ENCODE measurements at places on chromosomes 7 and 10. TPM values are rescaled to one million over a fixed set of nuclear protein-coding genes. Genes with fewer than 3 reads are reported as not detected.

Gene DDC
- total RNA-seq, result not detected

Gene TRUB1
- total RNA-seq, result 29.6 TPM

Gene CUBN
- 1.9 TPM for total RNA-seq

Gene GNAT3
- total RNA-seq, result not detected

Gene LIPF
- not detected for total RNA-seq

GRCh38 chr10:60397792-60398191, 8.1 kb upstream of the ANK3 start:
- H3K36me3 ChIP-seq, result no peaks in the 10 kb centered on the region
- DNase-seq, result no peak
- no peak overlapping the region for H3K4me3 ChIP-seq
- H3K27me3 ChIP-seq, result no peaks in the 10 kb centered on the region
- no peak overlapping the region for H3K27ac ChIP-seq

DNA sequence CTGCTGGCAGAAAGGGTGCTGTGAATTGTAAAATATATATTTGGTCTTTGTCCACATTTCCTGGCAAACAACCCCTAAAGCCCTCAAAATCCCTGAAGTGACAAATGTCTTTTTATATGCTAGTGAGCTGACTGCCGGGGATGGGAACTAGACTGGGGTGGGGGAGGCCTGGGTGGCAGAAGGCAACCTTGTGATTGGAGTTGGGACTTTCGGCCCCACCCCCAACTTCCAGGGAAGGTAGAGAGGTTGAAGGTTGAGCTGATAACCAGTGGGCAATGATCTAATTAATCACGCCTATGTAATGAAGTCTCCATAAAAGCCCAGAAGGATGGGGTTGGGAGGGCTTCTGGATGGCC, 2.7 kb downstream of the EPHA1 start:
- no peak overlapping the region for H3K4me3 ChIP-seq
- H3K36me3 ChIP-seq, result no peaks in the 10 kb centered on the region
- no peaks in the 10 kb centered on the region for H3K27me3 ChIP-seq
- DNase-seq, result peak; percentile 44
- no peak overlapping the region for H3K27ac ChIP-seq
- H3K4me1 ChIP-seq, result peaks cover 38% of the 10 kb centered on the region

GRCh38 chr7:72038022-72038732, 374.0 kb downstream of the CALN1 start:
- H3K36me3 ChIP-seq, result no peaks in the 10 kb centered on the region
- no peak overlapping the region for H3K27ac ChIP-seq
- no peaks in the 10 kb centered on the region for H3K4me1 ChIP-seq
- no peak for DNase-seq

DNA sequence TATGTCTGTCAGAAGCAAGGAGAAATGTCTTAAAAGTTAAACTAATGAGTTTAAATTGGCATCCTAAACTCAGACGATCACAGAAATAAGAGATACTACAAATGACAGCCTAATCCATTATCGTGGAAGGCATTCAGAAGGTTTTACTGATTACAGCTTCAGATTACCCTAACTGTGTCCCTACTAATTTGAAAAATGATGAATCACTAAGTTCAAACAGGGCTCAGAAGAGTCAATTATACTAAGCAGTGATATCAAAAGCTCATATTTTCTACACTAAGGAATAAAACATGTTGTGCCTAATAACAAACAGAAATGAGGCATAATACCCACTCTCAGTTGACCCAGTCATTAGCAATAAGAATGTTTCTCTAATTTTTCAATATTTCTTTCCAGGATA, 152.0 kb upstream of the NRBF2 start:
- H3K36me3 ChIP-seq, result no peaks in the 10 kb centered on the region
- H3K27ac ChIP-seq, result no peak overlapping the region
- no peaks in the 10 kb centered on the region for H3K27me3 ChIP-seq
- DNase-seq, result no peak
- H3K4me3 ChIP-seq, result no peak overlapping the region
- no peaks in the 10 kb centered on the region for H3K4me1 ChIP-seq

- H3K27me3 ChIP-seq, result no peaks in the 10 kb centered on the region
- H3K4me1 ChIP-seq, result no peaks in the 10 kb centered on the region
- H3K4me3 ChIP-seq, result no peak overlapping the region
- DNase-seq, result no peak
- no peaks in the 10 kb centered on the region for H3K36me3 ChIP-seq
These were observed 166.8 kb downstream of the SUGCT start for GRCh38 chr7:40301486-40302068.

DNA sequence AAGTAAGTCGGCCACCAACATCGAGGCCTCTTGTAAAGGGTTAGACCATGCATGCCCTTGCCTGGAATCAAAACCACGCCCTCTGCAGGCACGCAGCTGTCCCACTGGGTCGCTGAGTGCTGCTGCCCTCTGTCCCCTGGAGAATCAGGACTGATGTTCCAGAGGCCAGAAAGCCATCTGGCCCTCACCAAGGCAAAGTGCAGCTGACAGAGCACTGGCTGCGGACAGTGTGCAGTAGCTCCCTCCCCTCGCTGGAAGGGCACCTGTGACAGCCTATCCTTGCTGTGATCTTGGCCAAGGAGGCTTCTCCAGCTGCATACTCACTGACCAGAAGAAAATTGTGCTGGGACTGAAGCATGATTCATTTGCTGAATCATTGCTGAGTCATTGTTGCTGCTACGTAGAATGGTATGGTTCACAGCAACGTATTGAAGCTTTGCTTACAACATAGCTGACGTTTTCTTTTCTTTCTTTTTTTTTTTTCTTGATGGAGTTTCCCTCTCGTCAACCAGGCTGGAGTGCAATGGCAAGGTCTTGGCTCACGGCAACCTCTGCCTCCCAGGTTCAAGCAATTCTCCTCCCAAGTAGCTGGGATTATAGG, 30.4 kb downstream of the DDC start:
- H3K4me3 ChIP-seq, result no peak overlapping the region
- no peak overlapping the region for H3K27ac ChIP-seq
- no peaks in the 10 kb centered on the region for H3K36me3 ChIP-seq
- H3K27me3 ChIP-seq, result no peaks in the 10 kb centered on the region
- DNase-seq, result peak; percentile 31

- no peaks in the 10 kb centered on the region for H3K27me3 ChIP-seq
- no peak for DNase-seq
- H3K4me3 ChIP-seq, result no peak overlapping the region
- H3K4me1 ChIP-seq, result no peaks in the 10 kb centered on the region
These were observed 558.3 kb upstream of the FOXK1 start for GRCh38 chr7:4123823-4124222.

- no peak for DNase-seq
- no peak overlapping the region for H3K4me3 ChIP-seq
- no peak overlapping the region for H3K27ac ChIP-seq
- H3K4me1 ChIP-seq, result peaks cover 19% of the 10 kb centered on the region
These were observed 139.0 kb downstream of the ELFN1 start for GRCh38 chr7:1809070-1809469.

GRCh38 chr7:15688911-15689310, 2.4 kb upstream of the MEOX2 start:
- H3K27ac ChIP-seq, result no peak overlapping the region
- peaks cover 6% of the 10 kb centered on the region for H3K4me1 ChIP-seq
- no peak for DNase-seq
- peaks cover 96% of the 10 kb centered on the region for H3K27me3 ChIP-seq

Measured in A673 (cell line).